ENCODE measurements at places on chromosomes 3 and 15. TPM values are rescaled to one million over a fixed set of nuclear protein-coding genes. Genes with fewer than 3 reads are reported as not detected.

The SLC2A2 gene
- not detected for total RNA-seq

The IGSF10 gene
- total RNA-seq = not detected

The PLSCR4 gene
- not detected for total RNA-seq

The GOLGA6A gene
- not detected for total RNA-seq

The CHRM5 gene
- not detected for total RNA-seq

The GCSAM gene
- total RNA-seq = 2.3 TPM
